Glutamatergic neuron (in vitro differentiated cells): ENCODE measurements at places on chromosomes 16 and 17. TPM values are rescaled to one million over a fixed set of nuclear protein-coding genes. Genes with fewer than 3 reads are reported as not detected.

The HOXB2 gene
- 12.7 TPM for total RNA-seq

The KRTAP9-2 gene
- not detected for total RNA-seq

The ABCC6 gene
- total RNA-seq, result 2.7 TPM

The RNF227 gene
- 0.49 TPM for total RNA-seq

The COPRS gene
- total RNA-seq, result 13.7 TPM

The REXO5 gene
- total RNA-seq, result 5.9 TPM

The VPS25 gene
- 84.3 TPM for total RNA-seq

The RUNDC3A gene
- 282 TPM for total RNA-seq

The HSPB9 gene
- total RNA-seq, result 0.44 TPM

The CIITA gene
- total RNA-seq, result 0.69 TPM

The TCAP gene
- 2.3 TPM for total RNA-seq

The NT5M gene
- total RNA-seq, result 8.2 TPM

The RMI2 gene
- total RNA-seq, result 4.2 TPM

The IL34 gene
- total RNA-seq, result 0.42 TPM

The RPL38 gene
- total RNA-seq, result 600 TPM

The CRYBA1 gene
- 2.7 TPM for total RNA-seq

The KCNJ12 gene
- total RNA-seq, result 9.6 TPM

The CDH8 gene
- 5.5 TPM for total RNA-seq

The SPN gene
- 0.27 TPM for total RNA-seq

The NETO2 gene
- total RNA-seq, result 26.3 TPM

The EXOC3L1 gene
- 3.6 TPM for total RNA-seq

The INTS2 gene
- 16.9 TPM for total RNA-seq

The HLF gene
- 0.32 TPM for total RNA-seq

The RNF222 gene
- not detected for total RNA-seq

The TMEM88 gene
- total RNA-seq, result 23.7 TPM

The EVPLL gene
- total RNA-seq, result not detected

The SLC16A3 gene
- total RNA-seq, result 15.6 TPM

The ESRP2 gene
- not detected for total RNA-seq

The SPEM3 gene
- total RNA-seq, result not detected

The GINS2 gene
- total RNA-seq, result 7.1 TPM

The KRT9 gene
- not detected for total RNA-seq
